Activated naive CD4-positive, alpha-beta T cell (primary cell): ENCODE measurements at places on chromosomes 13 and 19.

DNA sequence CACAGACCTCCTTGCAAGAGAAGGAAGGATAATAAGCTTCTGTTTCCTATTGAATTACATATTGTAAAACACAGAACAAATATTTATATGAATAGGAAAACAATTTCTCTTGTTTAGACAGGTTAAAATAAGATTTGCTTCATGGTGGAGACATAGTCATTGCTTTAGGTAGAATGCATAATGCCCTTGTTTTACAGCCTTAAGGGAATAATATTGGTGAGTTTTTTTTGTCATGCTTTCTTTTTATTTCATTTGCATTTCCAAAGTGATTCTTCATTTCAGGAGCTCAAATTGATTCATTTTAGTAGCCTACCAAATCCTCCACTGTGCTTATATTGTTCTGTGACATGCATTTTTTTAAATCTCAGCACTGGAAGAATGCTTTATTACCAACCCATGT is 690.7 kb downstream of the OLFM4 start:
- DNase-seq, result no peak

GRCh38 chr13:42497798-42498197 is 76.2 kb upstream of the TNFSF11 start:
- DNase-seq, result no peak

- no peak for DNase-seq
Observed at GRCh38 chr13:107421028-107421427, 794.3 kb downstream of the LIG4 start.

DNA sequence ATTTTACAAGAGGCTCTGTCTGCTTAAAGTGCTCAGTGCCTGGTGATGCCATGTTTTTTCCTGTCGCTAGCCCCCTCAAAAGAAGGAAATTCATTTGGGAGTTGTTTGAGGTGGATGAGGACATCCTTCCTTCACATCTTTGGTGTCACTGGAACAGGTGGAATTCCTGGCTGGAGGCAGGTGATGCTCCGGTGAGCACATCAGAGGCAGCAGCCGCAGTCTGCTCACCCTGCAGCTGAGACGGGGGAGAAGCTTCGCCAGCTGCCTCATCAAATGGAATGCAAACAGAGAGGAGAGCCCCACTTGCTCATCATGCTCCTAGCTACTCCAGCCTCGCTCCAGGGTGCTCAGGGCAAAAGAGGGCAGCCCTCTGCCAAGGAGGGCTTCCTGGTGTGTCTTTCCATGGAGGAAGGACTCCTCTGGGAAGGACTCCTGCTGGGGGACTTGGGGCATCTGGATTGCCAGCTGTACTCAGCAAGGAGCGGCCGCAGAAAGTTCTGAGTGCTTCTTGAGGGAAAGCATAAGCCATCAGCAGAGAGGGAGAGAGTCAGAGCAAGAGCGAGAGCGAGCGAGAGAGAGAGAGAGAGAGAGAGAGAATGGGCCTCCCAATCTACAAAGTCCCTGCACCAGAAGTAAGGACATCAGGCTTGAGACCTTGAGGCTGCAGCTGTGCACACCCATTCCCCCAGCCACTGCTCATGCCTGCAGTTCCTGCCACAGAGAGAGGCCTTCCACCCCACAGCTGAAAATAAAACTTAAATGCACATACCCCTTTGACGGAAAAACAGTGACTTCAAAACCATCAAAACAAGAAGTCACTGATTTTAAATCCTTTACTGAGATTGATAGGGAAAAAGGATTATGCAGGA is 74.3 kb upstream of the UBL3 start:
- DNase-seq, result no peak

GRCh38 chr13:67493835-67494234 is 263.7 kb upstream of the PCDH9 start:
- DNase-seq, result no peak

GRCh38 chr13:27026396-27026795 is 145.2 kb downstream of the USP12 start:
- no peak for DNase-seq

GRCh38 chr19:14614099-14614412 is 31.2 kb downstream of the CLEC17A start:
- no peak for DNase-seq

GRCh38 chr19:14540741-14541525 is 11.5 kb downstream of the TECR start:
- no peak for DNase-seq

DNA sequence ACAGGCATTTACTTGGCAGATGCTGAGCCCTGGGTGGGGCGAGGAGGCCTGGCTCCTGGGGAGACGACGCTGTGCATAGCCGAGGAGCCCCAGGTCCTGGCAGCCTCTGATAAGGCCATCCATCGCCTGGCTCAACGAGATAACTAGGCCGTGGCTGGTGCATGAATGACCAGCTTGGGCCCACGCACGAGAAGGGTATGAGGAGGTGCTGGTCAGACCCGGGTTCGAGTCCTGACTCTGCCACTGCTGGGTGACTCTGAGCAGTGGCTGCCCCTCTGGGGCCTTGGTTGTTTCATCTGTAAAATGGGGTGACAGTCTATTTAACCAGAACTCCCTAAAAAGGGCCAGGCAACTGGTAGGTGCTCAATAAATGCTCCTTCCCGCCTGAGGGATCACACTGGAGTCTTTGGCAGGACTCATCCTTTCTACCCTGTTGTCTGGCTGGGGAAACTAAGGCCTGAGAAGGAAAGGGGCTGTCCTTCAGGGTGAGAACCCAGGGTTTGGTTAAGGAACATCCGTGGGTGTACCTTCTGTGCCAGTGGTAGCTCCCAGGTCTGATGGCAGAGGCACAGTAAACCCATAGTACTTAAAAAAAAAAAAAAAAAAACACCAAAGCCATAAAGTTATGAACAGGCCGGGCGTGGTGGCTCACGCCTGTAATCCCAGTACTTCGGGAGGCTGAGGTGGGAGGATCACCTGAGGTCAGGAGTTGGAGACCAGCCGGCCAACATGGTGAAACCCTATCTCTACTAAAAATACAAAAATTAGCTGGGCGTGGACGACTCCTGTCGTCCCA is 8.1 kb upstream of the ARRDC2 start:
- no peak for DNase-seq

DNA sequence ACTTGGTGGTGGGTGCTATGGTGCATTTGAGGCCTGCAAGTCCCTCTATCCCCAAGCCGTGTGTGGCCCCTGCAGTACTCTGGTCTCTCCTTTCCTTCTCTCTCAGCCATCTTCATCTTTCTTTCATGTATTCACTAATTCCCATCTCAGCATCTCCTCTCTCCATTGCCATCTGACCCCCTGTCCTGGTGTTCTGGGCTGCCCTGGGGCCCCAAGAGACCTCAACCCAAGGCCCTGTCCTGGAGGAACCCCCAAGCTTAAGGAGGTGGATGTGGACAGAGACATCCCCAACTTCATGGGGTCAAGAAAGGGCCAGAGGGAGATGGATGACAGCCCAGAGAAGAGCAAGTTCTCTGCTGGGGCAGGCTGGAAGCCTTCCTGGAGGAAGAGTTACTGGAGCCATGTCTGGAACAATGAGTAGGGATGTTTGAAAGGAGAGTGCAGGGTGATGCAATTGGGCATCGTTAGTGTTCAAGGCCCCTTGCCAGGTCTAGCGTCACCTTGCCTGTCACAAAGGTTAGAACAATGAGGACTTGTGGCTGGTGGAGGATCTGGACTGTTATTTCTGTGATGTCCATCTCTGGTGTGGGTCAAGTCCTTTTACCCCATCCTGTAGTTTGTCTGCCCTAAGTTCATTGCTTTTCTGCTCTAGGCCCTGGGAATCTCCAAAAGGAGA is 3.5 kb downstream of the CYP4F3 start:
- DNase-seq, result no peak

GRCh38 chr19:1384085-1384462 is 367 bp downstream of the NDUFS7 start:
- no peak for DNase-seq

DNA sequence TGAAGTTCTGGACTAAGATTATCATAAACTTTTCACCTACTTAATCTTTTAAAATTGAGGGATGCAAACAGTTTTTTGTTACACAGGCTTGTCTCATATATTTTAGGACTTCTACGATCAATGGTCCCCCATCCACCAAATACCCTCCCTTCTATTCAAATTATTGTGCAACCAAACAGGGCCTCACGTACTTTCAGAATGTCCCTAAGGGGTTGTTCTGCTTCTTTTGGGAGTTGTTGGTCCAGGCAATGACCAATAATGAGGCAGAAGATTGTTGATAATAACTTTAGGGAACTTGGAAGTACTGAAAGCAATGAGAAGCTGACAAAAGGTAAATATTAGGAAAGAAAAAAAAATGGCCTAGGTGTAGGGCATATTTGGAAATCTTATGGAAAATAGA is 2.9 kb downstream of the DNAJC15 start:
- DNase-seq, result no peak

DNA sequence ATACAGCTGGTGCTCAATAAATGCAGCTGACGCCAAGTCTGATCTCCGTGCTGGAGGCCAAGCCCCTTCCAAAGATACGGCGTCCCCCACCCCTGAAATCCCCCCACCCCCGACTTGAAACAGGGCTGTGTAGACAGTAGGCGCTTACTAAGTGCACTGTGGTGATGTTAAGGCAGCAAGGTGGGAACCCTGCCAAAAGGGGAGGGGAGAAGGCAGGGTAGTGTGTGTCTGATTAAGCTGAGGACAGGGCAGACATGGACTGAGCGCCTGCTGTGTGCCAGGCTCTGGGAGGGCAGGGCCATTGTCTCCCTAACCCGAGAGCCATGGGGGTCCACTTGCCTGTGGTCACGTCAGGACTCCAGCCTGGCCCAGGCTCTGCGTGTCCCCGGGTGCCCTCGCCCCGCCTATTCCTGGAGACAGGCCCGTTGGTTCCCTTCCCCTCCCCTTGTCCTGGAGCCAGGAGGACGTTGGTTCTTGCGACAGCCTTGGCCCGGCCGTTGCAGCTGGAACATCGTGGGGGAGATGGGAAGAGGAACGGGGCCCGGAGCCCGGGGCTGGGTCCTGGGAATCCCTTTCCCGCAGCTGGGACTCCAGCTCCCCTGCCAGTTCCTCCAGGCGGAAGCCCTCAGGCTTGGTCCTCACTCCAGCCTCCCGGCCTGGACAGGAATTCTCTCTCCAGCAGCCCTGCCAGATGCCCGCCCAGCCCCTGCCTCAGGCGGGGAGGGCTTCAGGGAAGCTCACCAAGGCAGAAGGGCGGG is 1.7 kb upstream of the ELANE start:
- DNase-seq, result no peak

DNA sequence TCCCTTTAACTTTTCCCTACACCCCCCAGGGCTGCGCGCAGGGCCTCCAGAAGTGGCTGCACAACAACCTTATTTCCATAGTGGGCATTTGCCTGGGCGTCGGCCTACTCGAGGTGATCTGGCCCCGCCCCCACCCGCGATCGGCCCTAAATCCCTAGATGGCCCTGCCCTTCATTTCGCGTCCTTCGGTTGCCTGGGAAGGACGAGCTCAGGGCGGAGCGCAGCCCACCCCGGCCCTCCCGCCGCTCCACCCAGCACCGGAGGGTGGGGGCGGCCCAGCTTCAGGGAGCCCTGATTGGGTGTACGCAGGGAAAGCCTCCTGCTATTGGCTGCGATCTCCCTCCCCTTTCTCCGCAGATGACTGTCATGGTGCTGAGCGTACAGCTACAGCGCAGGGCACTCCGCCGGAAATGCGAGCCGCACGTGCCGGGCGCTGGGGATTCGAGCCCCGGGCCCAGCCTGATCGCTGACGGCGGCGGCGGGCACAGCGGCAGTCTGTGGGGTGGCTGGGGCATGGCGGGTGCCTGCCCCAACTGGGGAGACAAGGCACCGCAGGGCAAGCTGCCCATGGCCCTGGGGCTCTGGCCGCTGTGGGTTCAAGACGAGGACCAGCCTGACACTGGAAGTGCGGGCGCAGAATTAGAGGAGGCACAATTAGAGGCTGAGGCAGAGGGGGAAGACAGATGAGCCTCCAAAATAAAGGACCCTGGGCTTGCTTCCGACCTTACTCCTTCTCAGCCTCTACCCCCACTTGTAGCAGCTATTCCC is 4.3 kb downstream of the CD37 start:
- DNase-seq, result no peak

DNA sequence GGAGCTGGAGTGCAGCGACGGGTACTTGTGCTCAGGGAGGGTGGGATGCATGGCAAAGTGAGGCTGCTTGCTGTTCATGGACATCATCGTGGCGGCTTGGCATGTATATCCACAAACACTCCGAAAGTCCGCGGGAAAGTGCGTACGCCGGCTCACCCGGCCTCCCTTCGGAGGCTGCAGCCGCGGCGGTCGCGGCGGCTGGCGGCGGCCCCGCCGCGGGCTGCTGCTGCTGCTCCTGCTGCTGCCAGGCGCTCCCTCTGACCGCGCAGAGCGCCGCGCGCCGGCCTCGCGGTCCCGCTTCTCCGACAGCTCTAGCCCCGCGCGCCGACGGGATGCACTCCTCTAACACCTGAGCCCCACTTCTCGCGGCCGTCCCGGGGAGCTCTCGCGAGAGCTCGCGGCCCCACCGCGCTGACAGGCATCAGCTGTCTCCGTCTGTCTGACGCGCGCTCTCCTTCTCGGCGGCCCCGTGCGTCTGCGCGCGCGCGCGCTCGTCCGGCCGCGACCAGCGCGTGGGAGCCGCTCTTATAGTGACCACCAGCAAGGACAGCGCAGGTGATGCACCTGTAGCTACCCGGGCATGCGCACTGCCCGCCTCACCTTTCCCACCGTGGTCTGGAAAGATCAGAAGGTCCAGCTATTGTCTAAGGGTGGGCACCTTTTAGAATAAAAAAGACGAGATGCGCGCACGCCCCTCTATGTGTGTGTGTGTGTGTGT is at the start of gene POU4F1:
Gene POU4F1, minus strand, starts transcription at position 313 of the 718 bp plus-strand sequence. Its CDS starts 226 bp downstream, at position 87.
- peak; percentile 12 for DNase-seq

DNA sequence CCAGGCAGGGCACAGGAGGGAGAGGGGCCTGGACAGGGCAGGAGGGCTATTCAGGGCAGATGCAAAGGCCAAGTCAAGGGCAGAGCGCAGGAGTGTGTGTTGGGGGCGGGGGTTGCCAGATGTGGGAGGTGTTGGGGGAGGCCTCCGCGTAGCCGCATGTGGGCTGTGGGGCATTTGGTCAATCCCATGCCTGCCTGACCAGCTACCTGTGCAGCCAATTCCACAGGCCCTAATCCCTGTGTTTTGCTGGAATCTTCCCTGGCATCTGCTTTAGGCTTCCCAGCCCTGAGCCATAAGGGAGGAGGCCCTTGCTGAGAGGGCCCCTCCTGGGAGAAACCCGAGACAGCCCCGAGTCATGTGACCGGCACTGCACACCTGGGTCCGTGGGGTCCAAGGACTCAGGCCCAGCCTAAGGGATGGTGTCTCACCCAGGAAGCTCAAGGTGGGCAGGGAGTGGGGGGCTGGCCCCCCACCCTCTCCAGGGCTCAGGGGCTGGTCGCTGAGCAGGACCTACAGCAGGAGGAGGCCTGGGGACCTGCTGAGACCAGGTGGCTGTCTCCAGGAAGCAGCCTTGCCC is 20.3 kb downstream of the RFX1 start:
- DNase-seq, result no peak

GRCh38 chr19:44772959-44773358 is 4.7 kb upstream of the CBLC start:
- DNase-seq, result no peak

GRCh38 chr13:90866006-90866405 is 481.5 kb upstream of the MIR17HG start:
- DNase-seq, result no peak

- no peak for DNase-seq
Observed at GRCh38 chr13:92074658-92075057, 676.2 kb downstream of the GPC5 start.

GRCh38 chr19:16325161-16325527 is 518 bp downstream of the KLF2 start:
- peak; percentile 47 for DNase-seq

- DNase-seq, result no peak
Observed at GRCh38 chr19:29404951-29405727, 120.7 kb upstream of the VSTM2B start.

GRCh38 chr13:19836472-19836871 is 27.0 kb downstream of the ZMYM5 start:
- DNase-seq, result no peak

GRCh38 chr19:10533646-10534386 is 9.9 kb upstream of the ATG4D start:
- no peak for DNase-seq
